Activated naive CD4-positive, alpha-beta T cell treated with anti-CD3 and anti-CD28 coated beads, Interleukin-2, amount 50 U/mL, for 16 hours (primary cell): ENCODE measurements at places on chromosomes 11 and 22.

GRCh38 chr11:79227767-79228755, 212.8 kb downstream of the TENM4 start:
- DNase-seq = no peak

- no peak for DNase-seq
These were observed 515.1 kb downstream of the INSC start for GRCh38 chr11:15629690-15630321.

DNA sequence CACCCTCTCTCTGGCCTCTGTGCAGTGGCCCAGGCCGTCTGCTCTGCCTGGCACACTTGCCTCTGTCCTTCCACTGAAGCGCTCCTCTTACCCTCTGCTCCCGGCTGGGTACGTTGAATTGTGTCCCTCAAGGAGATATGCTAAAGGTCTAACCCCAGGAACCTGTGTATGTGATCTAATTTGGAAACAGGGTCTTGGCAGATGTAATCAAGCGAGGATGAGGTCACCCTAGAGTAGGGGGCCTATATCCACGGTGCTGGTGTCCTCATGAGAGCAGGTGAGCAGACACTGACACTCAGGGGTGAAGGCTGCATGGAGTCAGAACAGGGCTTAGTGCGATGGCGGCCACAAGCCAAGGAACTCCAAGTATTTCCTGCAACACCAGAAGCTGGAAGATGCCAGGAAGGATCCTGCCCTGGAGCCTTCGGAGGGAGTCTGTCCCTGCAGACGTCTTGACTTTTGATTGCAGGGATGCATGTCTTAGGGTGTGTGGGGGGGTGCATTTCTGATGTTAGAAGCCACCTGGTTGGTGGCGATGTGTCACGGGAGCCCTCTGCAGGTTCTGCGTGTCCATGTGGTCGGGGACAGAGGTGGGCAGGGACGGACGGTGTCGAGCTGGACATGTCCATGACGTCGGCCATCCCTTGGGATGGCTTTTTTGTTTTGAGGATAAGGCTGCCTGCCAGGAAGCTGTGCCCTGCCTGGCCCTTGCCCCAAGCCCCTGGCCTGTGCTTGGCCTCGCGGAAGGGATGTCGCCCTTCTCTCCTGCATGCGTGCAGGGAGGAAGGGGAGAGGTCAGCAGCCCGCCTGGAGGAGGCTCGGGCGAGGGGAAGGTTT, 68.6 kb downstream of the LRP5 start:
- no peak for DNase-seq

DNA sequence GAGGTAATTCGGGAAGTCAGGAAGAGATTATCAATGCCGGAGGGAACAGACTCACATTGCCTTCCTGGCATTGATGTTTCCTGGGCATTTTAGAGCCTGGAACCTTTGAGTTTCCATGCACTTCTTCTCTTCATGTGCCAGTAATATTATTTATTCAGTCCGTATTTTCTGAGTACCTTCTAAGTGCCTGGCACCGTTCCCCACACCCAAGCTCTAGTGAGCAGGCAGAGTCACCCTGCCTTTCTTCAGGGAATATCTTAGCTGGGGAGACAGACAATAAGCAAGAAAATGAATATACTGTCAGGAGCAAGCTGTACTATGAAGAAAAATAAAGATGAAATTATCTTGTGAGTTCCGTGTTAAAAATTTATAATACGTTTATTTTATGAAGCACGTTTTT, 136.2 kb upstream of the SEZ6L start:
- DNase-seq = no peak

- no peak for DNase-seq
These were observed 24.0 kb downstream of the TRIM66 start for GRCh38 chr11:8658321-8659057.

GRCh38 chr11:66848671-66849500, 5.6 kb downstream of the RCE1 start:
- DNase-seq = no peak

GRCh38 chr11:121721961-121722360, 269.2 kb upstream of the SORL1-AS1 start:
- no peak for DNase-seq
